ENCODE measurements at places on chromosomes 2 and 18.

- no peak for DNase-seq
Observed at GRCh38 chr18:57080479-57080878, 66.4 kb upstream of the BOD1L2 start.

GRCh38 chr2:12412898-12413305, 303.8 kb upstream of the TRIB2 start:
- no peak for DNase-seq

GRCh38 chr2:188414869-188415753, 123.4 kb downstream of the GULP1 start:
- no peak for DNase-seq

DNA sequence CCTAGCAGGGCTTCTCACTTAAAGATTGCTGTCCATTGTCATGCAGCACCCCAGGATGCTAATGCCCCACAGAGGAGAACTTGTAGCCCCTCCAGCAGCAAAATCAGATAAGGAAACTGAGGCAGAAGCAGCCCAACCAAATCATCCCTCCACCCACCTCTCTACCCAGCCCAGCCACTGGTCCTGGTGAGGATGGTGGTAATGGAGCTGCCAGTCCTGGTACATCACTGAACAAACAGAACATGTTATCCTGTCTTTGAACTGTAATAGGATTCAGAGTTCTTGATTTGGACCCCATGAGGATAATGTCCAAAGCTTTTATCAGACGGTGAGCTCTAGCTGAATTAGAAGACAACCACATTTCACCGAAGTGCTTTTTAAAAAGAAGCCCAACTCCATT, 113.2 kb downstream of the MRO start:
- DNase-seq = no peak

DNA sequence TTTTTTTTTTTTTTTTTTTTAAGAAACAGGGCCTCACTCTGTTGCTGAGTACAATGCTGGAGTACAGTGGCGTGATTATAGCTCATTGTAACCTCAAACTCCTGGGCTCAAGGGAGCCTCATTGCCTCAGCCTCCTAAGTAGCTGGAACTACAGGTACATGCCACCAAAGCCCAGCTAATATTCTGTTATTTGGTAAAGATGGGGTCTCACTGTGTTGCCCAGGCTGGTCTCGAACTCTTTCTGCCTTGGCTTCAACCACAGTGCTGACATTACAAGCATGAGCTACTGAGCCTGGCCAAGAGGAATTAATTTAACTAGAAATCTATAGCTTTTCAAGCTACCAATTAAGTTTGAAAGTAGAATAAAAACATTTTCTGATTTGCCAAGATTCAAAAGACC, 27.8 kb downstream of the DYM start:
- DNase-seq = no peak

DNA sequence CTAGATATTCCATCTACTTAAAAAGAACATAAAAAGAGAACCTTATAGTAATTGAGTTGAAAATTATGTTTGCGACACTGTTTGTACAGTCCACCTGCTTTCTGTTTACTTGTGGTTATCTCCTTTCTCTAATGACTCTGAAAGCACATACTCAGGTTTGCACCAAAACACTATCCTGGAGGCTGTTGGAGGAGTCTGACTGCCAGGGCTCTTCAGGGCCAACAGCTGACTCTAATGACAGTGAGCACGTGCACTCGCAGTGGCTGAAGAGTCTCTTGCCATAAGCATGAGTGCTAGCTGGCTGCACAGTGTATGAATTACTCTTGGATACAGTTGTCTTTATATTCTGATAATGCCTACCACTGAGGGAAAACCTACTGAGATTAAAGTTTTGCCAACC, 16.7 kb upstream of the GLS start:
- no peak for DNase-seq

- DNase-seq = no peak
Observed at GRCh38 chr2:111032721-111033429, 87.8 kb upstream of the BCL2L11 start.

GRCh38 chr2:148989882-148990493, 48.5 kb upstream of the LYPD6B start:
- peak; percentile 68 for DNase-seq

GRCh38 chr18:23066504-23067039, 68.7 kb upstream of the CABLES1 start:
- no peak for DNase-seq

GRCh38 chr2:40282428-40282827, 169.5 kb downstream of the SLC8A1 start:
- no peak for DNase-seq

DNA sequence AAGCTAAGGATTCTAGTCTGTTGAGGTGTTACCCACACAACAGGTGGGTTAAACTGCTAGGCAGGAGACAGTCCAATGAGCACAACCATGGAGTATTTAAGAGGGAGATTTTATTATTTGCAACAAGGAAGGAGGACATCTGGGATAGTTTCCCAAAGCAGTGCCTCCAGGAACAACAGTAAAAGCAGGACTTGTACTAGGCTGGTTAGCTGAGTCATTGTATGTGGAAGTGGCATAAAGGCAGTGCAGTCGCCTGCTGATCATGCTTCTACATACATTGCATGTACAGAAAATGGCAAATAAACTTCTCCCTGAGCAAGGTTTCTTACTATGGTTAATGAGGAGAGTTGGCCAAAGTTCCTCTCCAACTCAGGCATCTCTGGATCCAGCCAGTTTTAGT, 46.1 kb upstream of the CYTIP start:
- DNase-seq = no peak

DNA sequence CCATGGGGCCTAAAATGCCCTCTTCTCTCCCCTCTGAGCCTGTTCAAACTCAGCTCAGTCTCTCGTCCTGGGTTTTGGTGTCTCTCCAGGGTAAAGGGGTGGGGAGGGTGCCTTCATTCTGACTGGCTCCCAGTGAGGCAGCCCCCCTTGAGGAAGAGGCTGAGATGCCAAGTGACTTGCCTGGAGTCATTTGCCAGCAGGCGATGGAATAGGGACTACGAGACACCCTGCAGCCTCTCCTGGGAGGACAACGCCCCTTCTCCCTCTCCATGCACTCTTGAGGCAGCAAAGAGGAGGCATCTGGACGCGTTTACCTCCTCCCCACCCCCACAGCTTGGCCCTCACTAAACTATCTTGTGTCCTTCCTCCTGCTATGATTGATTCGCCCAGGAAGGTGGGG, 760 bp upstream of the STON1 start:
- DNase-seq = no peak

- DNase-seq = no peak
Observed at GRCh38 chr2:230134496-230135129, 65.9 kb upstream of the SLC16A14 start.
